ENCODE measurements at places on chromosomes 12 and 14. TPM values are rescaled to one million over a fixed set of nuclear protein-coding genes. Genes with fewer than 3 reads are reported as not detected.

DNA sequence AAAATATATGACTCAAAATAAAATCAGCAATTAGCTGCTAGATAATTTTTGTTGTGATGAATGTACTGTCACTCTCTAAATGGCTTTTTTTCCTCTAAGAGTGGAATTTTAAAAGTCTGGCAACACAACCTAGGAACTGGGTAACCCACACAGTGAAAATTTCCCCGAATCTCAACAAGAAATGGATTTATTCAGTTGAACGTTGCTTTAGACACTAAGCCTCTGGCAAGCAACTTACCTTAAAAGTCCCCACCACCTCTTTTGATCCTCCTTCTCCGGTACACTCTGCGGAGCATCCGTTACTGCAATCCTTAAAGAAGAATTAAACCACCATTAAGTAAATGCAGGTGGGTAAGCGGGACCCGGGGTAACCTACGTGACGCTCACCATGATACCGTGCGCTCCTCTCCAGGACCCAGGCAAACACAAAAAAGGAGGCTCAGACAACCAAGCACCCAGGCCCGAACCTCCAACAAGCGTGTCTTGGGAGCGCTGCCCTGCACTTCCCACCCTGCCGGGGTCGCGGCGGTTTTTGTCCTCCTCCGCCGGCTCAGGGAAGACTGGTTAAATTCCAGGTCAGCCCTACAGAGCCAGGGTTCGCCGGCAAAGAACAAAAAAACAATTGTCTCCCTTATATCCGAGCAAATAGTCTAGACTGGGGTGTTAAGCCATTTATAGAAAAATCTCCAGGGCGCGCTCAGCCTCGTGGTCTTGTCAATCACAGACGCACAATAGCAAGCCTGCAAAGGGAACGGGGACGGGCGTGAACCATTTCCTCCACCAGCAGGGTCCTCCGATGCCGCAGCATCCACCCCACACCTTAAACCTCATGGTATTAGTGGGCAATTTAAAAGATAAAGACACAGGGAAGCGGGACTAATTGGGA, 47.1 kb downstream of the BCAT1 start:
- DNase-seq = no peak

PYM1 gene
- total RNA-seq = 13.2 TPM

GRCh38 chr14:24430143-24430681, 458 bp downstream of the KHNYN start:
- peak; percentile 85 for DNase-seq

TAS2R7 gene
- not detected for total RNA-seq

DNA sequence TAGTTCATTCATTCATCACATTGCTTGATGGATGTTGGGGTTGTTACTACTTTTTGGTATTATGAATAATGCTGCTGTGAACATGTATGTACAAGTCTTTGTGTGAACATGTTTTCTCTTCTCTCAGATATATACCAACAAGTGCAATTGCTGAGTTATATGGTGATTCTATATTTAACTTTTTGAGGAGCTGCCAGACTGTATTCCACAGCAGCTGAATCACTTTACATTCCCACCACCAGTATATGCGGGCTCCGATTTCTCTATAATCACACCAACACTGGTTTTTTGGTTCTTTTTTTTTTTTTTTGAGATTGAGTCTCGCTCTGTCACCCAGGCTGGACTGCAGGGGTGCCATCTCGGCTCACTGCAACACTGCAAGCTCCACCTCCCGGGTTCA, 22.2 kb upstream of the PLEKHG6 start:
- DNase-seq = no peak

ZFHX2 gene
- total RNA-seq = 0.52 TPM

DNA sequence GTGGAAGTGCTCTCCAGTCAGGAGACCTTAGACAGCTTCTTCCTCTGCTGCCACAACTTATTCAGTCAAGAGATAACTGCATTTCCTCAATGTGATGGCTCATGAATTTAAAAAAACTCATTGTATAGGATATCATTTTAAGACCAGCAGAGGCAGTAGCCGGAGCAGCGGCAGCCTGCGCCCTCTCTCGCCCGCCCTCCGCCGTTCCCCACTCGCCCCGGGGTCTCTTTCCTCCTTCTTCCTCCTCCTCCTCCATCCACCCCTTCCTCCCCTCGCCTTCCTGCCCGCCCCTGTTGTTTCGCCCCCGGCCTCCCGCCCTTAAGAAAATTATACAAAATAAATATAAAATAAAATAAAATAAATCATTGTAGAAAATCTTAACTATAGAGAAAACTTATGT, 687.6 kb downstream of the FLRT2 start:
- no peak for DNase-seq
